Cardiac fibroblast (primary cell): ENCODE measurements at places on chromosomes 12 and 14.

- peak; percentile 82 for DNase-seq
Measured at GRCh38 chr12:116159175-116159574, 118.3 kb downstream of the MED13L start.

DNA sequence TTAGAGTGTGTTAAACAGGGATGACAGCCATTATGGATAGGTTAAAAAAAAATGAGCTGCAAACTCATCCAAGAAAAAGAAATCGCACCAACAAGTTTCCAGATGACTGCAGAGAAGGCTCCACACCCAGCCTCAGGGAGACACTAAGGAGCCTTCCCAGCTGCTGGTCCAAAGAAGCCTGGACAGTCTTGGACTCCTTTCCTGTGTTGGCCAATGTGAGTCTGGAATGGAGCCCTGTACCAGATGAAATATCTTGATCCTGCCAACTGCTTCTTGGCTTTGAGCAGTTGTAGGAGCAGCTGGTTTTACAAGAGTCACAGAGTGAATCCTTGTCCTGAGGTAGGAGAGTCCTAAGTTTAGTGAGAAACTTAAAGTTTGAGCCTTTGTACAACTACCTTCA lies 44.5 kb downstream of the SLC38A1 start:
- peak; percentile 90 for DNase-seq

- DNase-seq: no peak
Measured at GRCh38 chr12:92908108-92908507, 21.0 kb downstream of the EEA1 start.

DNA sequence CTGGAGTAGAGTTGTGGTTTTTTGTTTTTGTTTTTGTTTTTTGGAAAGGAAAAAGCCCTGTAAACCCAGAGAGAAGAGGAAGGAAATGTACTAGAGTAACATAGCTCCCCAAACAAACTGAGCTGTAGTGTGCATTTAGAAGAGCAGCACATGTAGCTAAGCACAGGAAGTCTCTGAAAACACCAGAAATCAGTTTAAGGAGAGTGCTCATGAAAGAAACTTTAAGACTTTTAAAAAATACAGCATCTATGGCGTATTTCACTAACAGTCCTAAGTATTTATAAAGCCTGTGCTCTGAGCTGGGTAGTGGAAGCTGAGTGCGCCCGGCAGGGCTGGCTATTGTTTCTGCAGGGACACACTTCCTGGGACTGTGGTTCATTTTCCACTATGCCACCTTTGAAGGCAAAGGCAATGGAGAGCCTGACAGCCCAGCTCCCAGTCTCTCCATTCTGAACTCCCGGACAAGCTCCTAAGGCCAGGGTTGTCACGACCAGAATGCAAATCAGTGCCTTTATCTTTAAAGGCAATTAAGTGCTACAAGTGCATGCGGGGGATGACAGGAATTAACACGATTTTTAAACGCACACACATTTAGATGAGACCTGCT lies 45.4 kb downstream of the NIN start:
- no peak for DNase-seq

GRCh38 chr14:102829016-102829548 lies 51.8 kb downstream of the TRAF3 start:
- DNase-seq: peak; percentile 18

GRCh38 chr12:120015313-120015712 lies 26.3 kb downstream of the BICDL1 start:
- DNase-seq: no peak

DNA sequence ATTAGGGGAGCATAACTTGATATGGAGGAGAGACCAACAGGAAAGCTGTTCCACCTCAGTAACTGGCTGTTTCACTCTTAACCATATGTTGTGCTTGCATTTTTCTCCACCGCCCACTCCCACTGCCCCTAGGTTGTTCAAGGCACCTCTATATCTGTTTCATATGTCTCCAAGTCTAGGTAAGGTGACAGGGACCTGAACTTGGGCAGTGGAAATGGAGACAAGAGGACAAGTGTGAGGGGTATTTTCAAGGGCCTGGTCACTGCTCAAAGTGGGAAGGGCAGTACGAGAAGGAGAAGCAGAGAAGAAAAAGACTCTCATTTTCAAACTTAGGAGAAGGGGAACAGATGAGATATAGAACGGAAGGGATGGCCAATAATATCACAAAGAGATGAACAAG lies 3.1 kb downstream of the SLC38A1 start:
- no peak for DNase-seq

DNA sequence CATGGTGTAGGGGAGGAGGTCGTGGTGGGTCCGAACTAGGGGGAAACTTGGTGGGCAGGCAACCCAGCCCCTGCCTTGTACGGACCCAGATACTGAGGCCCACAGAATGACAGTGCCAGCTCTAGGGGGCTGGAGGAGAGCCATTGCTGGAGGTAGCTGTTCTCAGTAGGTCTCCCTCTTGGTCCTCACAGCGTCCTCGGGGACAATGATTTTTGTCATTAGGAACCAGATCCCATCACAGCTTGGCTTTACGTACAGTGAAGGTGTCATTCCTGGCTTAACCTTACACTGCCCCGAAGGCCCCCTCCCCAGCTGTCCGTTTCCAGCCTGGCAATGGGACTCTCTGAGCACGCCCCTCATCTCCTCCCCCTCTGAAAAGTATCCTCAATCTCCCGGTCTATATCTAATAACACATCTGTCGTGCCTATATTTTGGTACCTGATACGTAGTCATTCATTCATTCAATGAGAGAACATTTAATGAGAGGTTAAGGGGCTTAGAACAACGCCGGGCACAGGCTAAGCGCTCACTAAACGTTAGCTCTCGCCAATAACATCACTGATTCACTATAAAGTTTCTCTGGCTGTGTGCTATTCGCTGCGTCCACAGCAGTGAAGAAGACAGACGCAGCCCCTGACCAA lies 597 bp upstream of the DYNC1H1 start:
- no peak for DNase-seq
